ENCODE measurements at places on chromosomes 12 and 14.

DNA sequence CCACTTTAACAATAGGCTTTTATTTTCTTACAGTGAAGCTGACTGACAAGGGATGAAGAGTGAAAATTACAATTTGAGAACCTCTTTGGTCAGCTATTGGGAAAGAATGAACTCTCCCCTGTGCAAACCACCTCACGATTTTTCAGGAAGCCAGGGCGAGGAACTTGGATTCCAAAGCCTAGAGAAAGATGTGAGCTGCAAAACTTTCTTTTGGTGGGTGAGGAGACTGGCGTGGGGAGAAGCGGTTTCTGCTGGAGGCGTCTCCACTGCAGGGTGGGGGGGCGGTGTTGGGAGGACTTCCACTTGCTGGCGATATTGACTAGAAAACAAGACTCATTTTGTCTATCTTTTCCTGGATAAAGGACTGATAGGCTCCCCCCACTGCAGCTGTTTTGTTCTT lies 59.3 kb upstream of the VRK1 start:
- no peak for DNase-seq

GRCh38 chr12:131466932-131467331 lies 244.0 kb upstream of the SFSWAP start:
- DNase-seq = no peak

GRCh38 chr12:61765926-61766325 lies 494.3 kb upstream of the USP15 start:
- DNase-seq = no peak

DNA sequence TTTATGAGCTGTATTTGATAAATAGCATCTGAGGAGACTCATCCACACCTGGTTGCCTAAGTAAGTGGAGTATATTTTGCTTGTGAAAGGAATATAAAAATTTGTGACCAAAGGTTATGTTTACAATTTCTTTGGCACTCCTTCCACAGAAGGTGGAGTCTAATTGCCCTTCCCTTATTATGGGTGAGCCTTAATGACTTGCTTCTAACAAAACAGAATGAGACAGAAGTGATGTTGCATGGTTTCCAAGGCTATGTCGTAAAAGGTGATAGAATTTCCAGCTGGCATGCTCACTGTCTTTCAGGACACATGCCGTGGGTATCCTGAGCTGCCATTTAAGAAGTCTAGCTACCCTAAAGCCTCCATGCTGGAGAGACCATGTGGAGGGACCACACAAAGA lies 116.8 kb upstream of the ABCD2 start:
- DNase-seq = no peak

DNA sequence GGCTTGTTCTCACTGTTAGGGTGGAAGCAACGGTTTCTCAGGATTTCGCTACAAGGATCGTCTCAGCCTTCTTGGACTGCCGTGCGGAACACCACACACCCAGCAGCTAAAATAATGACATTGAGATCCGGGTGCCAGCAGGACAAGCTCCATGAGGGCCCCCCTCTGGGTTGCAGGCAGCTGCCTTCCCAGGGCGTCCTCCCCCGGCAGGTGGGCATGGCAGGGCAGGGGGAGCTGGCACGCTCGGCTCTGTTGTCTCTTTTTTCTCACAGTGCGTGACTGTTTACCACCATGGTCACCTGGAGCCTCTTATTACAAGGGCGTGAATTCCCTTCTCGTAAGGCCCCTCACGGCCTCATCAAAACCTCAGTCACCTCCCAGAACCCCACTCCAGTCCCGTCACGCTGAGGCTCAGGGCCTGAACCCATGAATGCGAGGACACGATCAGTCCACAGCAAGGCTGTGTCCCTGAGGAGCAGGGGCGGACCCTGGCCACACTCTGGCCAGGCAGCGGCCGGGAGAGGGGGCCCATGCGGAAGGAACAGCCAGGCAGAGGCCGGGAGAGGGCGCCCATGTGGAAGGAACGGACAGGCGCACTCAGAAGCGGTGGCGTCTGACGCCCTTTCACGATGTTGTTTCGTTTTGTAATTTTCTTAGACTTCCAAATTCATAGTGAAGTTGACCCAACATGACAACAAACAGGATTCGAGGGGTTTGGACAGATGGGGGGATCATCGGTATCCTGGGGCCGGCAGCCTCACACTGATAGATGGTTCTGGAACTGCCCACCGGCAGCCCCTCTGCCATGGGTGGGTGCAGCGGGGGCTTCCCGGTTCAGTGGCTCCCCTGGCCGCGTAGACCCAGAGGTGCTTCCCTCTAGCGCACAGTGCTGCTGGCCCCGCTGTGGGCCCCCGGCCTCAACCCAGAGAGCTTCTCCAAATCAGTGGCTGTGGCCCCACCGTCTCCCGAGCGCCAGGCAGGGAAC lies 10.0 kb downstream of the LRCOL1 start:
- no peak for DNase-seq

DNA sequence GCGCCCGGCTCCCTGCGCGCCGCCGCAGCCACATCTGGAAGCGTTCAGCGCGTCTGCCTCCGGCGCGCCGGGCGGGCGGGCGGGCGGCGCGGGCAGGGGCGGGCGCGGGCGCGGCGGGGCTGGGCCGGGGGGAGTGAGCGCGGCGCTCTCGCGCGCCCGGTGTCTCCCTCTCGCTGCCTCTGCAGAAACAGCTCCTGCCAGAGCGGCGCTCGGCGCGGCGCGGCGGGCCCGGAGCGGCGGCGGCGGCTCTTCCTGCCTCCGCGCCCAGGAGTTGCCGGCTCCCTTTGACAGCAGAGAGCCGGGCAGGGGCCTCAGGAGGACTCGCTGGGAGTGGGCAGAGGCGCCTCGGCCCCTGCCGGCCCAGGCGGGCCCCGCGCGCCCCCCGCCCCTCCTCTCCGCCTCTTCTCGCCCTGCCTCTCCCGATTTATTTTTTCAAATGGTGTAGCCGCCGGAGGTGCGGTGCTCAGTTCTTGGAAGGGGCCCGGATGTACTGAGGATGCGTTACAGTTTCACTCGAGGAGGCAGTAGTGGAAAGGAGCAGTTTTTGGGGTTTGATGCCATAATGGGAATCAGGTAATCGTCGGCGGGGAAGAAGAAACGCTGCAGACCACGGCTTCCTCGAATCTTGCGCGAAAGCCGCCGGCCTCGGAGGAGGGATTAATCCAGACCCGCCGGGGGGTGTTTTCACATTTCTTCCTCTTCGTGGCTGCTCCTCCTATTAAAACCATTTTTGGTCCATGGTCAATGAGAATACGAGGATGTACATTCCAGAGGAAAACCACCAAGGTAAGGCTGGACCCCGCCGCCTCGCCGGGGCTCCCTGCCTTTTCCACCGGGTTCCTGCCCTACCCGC lies at the start of gene CACNA1C:
Gene CACNA1C (plus strand): TSS at position 162 of the 853 bp plus-strand sequence. CDS start 576 bp downstream, at position 738.
- peak; percentile 68 for DNase-seq

DNA sequence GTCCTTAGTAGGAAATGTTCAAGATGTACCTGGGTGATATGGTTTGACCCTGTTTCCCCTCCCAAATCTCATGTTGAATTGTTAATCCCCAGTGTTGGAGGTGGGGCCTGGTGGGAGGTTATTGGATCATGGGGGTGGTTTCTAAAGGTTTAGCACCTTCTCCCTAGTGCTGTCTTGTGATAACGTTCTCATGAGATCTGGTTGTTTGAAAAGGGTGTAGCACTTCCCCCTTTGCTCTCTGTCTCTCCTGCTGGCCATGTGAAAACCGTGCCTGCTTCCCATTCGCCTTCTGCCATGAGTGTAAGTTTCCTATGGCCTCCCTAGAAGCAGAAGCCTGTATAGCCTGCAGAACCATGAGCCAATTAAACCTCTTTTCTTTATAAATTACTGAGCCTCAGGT lies 353.0 kb upstream of the SFSWAP start:
- DNase-seq = no peak

DNA sequence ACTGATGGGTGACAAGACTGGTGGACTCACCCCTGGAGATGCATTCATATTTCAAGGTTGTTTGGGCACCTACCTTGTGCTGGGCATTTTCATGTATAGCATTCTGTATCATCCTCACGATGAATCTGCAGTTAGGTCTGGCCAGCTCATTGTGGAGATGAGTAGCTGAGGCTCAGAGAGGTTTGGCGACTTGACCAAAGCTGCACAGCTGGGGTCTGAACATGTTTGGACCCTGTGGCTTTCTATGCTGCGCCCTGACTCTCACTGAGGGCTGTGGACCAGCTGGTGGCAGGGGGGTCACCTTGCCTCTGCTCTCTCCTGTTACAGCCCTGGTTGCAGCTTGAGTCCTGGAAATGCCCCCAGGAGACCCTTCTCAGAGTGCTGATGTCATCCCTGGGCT lies 24.9 kb upstream of the CCDC63 start:
- no peak for DNase-seq
